ENCODE measurements at places on chromosomes 7 and 10.

GRCh38 chr7:16367115-16367514 is 54.2 kb downstream of the CRPPA start:
- no peak for DNase-seq

DNA sequence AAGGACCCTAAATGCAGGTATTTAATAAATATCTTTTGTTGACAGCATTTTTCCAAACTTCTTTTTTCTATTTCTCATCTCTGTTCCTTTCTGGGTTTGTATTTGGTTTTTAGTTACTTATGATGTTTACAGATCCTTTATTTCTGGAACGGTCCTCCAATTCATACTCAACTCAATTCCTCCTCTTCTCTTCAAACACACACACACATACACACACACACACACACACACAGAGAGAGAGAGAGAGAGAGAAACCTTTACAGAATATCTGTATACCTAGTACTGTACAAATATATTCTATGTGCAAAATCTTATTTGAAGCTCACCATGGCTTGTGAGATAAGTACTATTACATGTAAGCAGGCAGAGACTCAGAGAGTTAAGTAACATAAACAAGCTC is 21.6 kb upstream of the GOT1 start:
- DNase-seq: no peak

GRCh38 chr7:155840262-155840885 is 28.1 kb upstream of the SHH start:
- no peak for DNase-seq

DNA sequence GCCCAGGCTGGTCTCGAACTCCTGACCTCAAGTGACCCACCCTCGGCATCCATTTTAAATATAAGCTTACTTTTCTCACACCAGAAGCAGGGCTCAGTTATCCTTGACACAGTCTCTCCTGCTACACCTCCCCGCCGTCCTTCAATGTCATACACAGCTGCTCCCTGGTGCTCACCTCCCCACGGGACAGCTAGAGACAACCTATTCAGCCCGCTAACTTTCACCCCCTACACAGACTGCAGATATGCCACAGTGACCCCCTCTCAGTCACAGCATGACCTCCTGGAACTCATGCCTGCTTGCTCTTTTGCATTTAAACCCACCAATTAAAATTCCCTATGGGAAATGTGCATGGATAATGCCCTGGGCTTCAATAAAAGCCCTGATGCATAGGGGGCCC is 44.2 kb upstream of the KCNMA1 start:
- DNase-seq: no peak

DNA sequence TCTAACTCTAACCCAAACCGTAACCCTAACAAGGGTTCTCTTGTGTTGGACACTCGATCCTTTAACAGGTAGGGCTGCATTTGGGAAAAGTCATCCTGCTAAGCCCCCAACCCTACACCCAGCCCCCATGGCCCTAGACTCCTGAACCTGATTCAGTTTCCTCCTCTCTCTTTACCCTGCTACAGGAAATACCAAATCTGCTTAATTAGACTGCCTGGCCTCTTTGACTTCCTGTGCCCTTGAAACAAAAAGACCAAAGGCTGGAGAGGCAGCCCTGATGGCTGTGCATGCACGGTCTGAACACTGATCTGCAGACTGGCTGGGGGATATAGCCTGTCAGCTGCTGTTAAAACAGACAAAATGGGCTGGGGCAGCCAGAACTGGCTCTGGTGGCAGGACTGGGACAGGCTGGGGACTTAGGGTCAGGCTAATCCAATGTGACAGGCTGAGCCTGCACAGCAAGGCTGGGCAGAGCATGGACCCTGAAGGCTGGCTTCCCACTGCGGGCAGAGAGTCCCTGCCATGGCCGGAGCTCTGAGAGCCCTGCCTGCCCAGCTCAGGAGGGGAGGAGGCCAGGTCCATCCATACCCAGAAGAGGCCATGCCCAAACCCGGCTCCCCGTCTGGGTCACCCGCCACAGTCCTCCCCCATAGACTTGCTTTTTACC is 51.0 kb upstream of the MSMB start:
- DNase-seq: no peak

DNA sequence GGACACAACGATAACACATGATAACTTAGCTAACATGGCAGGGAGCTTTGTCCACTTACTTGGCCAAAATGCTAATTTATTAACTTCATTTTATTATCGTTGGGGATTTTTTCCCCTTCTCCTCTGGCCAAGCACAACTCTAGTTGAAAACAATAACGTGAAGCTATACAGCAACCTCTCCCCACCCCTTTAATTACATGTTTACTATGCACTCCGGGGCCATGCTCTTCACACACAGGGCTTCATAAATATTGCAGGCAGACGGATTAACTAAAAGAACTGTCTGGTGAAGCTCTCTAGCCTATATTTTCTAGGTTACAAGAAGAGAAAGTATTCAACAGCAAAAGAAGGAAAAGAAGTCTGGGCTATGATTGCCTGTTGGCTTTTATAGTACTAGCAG is 51.7 kb downstream of the XRCC2 start:
- no peak for DNase-seq

GRCh38 chr7:152760854-152761748 is 1.5 kb downstream of the ACTR3B start:
- no peak for DNase-seq

GRCh38 chr10:117666166-117666565 is 123.6 kb downstream of the EMX2 start:
- no peak for DNase-seq

GRCh38 chr7:116578526-116578925 is 53.7 kb downstream of the CAV1 start:
- no peak for DNase-seq

DNA sequence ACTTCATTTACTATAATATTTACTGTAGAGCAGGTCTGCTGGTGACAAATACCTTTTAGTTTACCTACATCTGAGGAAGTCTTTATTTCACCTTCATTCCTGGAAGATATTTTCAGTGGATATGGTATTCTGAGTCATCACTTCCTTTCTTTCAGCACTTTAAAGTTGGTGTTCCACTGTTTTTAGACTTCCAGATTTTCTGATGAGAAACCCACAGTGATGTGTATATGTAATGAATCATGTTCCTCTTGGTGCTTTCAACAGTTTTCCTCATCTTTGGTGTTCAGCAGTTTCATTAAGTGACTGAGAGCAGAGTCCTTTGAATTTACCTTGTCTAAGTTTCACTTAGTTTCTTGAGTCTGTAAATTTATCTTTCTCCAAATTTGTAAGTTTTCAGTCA is 36.4 kb downstream of the COPG2 start:
- no peak for DNase-seq

GRCh38 chr10:75694269-75694668 is 262.8 kb downstream of the LRMDA start:
- DNase-seq: no peak

DNA sequence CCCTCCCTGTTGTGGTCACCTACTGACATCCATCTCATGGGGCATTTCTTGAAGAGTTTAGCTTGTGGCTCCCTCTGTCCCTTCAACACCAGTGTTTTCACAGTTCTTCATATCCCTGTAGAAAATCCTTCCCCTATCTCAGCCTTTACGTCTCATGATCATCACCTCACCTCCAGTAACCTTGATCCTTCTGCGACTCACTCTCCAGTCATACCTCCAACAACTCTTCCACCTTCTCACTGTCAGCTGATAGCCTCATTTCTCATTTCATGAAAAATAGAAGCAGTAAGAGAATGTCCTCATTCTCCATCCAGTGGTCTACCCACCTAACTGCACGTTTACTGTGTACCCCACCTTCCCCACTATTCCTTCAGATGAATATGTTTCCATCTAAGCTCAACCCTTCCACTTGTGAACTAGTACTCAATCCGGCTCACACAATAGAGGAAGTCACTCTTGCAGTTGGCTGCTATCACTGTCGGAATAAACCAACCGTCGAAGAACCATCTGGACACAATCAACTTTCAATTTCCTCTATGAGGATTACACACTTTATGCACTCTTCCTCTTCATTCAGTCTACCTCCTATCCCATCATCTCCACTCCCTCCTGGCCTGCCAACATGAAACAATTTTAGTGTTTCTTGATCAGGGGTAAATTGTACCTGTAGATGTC is 256.0 kb downstream of the AHR start:
- no peak for DNase-seq

GRCh38 chr7:138097064-138097741 is 20.9 kb downstream of the AKR1D1 start:
- no peak for DNase-seq

GRCh38 chr7:159240962-159241361 is 96.3 kb upstream of the VIPR2 start:
- DNase-seq: no peak

DNA sequence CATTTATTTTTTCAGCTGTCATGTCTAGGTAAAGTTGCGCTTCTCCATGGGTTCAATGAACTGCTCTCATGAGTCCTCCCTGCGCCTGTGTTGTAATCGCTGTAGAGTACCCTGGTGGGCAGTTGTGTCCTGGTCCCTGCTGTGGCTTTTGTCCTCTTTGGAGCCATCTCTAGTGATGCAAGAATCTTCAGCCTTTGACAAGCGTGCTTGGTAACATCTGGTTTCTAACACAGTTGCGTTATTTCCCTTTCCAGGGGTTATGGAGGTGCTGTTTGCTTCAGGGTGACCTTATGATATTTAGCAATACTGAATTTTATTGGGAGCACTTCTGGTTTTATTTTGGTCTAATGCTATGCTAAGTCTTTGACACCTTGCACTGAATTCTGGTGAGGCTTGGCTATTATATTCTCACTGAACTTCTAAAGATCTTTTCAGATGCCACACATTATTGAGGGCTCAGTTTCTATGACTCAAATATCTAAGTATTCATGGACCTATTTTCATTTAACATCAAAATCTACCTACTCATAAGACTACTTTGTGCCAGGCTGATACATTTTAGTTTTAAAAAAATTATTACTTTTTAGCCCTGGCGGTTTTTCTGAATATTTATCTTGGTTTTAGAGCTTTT is 88.6 kb downstream of the FANK1 start:
- DNase-seq: no peak

GRCh38 chr10:114174695-114175188 is 739 bp upstream of the CCDC186 start:
- peak; percentile 24 for DNase-seq

DNA sequence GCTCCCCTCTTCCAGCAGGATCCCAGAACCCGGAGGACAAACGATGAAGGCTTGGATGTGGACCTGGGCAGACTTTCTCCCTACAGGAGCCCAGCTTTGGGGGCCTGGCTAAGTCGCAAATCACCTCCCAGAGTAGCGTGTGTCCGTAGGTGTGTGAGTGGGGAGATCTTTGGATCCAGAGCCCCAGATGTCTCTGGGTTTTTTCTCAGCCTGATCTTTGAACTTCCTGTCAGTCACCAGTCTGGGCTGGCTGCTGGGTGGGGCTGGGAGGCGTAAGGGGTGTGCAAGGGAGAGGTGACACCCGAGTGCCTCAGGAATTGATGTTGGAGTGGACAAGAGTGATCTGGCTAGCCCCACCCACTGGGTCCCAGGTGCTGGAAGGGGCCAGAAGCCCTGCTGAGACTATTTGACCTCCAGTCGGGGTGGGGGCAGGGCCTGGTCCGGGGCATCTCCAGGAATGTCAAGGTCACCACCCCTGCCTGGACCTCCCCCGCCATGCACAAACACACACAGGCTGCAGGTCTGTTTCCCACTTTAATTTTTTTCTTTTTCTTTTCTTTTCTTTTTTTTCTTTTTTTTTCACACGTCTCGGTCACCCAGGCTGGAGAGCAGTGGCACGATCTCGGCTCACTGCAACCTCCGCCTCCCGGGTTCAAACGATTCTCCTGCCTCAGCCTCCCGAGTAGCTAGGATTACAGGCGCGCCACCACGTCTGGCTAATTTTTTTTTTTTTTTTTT is at the start of gene MOGAT3:
TSS of gene MOGAT3 (minus strand) at position 175 of the 738 bp plus-strand sequence. CDS start 182 bp downstream, outside the sequence.
- no peak for DNase-seq

DNA sequence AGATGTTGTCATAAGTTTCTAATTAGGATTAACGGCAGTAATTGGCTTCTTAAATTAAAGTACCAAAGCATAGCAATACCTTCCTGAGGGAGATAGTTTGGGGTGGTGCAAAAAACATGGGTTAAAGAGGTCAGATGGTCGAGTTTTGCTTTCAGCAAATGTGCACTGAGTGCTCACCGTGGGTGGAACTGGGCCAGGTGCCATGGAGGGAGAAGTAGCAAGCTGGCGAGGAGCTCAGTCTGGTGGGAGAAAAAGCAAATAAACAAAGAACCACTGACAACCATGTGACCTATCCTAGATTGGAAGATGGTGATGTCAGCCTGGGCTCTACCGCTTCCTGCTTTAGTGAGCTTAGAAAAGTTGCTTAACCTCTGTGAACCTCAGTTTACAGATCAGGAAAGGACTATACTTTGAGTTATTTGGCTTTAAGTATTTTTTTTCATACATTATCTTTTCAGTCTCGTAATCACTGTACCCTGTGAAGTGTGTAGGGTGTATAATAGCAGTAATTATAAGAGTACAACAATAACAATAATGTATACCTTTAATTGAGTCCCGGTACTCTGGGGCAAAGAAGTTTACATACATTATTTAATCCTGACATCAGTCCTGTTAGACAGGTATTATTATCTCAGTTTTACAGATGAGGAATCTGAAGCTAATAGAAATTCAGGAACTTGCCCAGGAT is 69.0 kb upstream of the PDCD4 start:
- peak; percentile 29 for DNase-seq

DNA sequence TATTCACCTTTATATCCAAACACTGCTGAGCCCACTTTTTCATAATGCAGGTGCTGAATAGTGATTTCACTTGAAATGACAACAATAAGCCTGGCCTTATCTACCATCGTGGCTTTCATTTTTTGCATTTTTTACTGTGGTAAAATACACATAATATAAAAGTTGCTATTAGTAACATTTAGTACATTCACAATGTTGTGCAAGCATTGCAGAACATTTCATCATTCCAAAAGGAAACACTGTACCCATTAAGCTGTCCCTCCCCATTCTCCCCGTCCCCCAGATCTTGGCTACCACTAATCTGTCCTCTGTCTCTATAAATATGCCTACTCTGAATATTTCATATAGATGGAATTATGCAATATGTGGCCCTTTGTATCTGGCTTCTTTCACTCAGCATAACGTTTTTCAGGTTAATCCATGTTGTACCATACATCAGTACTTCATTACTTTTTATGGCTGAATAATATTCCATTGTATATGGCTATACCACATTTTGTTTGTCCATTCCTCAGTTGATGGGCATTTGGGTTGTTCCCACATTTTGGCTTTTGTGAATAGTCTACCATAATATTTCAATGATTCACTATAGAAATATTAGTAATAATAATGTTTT is 68.5 kb upstream of the ARID5B start:
- no peak for DNase-seq

DNA sequence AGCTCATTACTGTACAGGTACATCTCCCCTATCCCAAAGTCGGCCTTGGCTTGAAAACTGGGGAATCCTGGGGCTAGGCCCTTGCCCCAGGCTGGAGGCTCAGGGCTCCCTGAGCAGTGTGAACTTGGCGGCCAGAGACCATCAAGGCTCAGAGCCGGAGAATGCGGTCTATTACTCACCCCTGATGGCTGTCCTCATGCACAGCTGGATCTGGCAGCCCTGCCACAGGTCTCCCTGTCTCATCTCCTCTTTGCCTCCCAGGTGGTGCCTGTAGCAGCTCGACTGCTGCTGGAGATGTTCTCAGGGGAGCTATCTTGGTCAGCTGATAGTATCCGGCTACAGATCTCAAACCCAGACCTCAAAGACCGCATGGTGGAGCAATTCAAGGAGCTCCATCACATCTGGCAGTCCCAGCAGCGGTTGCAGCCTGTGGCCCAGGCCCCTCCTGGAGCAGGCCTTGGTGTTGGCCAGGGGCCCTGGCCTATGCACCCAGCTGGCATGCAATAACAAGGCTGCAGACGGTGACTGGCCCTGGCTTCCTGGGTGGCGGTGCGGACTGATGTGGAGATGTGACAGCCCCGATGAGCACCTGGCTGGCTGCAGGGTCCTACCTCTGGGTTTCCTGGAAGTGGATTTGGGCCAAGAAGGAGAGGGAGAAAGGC is 10.7 kb downstream of the IRF5 start:
- DNase-seq: no peak

Measured in posterior cingulate gyrus (tissue), 11 donors.